ENCODE measurements at places on chromosomes 11 and 22.

DNA sequence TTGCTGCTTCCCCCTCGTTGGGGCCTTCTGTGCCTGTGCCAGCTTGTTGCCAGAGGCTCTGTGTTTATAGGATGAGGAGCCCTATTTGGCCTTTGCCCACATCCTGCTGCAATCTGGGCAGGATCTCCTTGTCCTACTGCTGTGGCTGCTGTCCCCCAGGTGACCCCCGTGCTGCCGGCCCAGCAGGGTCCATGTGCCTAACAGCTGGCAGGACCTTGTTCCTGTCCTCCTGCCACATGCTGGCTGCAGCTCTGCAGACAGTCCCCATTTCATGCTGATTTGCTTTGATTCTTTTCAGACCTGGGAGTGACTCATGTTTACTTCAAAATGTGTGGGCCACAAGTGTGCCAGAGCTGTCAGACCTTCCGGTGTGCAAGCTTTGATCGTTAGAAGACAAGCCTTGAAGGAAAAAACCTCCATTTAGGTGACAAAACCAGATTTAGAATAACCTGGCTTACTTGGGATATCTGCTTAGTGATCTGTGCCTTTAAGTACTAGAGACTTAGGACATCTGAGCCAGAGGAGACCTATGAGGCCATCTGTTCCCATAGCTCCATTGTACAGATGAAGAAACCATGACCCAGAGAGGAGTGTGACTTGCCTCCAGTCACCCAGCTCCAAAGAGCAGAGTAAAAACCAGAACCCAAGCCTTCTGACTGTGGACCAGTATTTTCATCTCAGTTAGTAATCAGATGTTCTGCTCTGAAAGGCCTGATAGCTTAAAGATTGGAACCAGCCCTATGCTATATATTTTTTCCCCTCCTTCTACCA is 11.1 kb downstream of the NAV2 start:
- peak; percentile 31 for DNase-seq

GRCh38 chr11:79232346-79232745 is 208.5 kb downstream of the TENM4 start:
- DNase-seq: no peak

DNA sequence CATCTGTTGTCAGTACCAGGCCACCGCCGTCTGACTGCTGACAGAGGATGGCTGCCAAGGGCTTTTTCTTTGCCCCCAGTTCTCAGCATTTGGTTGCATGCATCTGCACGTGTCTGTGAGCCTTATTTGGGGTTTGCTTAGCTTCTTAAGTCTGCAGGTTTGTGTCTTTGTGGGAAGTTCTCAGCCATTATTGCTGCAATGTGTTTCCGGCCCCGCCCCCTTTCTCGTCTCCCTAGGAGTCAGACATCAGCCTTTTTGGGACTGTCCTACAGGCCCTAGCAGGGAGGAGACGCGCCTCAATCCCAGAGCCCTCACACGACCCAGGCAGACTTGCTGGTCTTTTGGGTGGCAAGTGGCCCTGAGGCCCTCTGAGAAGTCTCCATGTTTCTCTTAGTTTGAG is 8.0 kb downstream of the MOB2 start:
- DNase-seq: no peak

- DNase-seq: no peak
Observed at GRCh38 chr11:102367364-102367763, 20.4 kb downstream of the BIRC2 start.
